ENCODE measurements at places on chromosomes 2 and 18.
A peak's percentile ranks its signal among the peaks of the same experiment; 100 is the strongest.

DNA sequence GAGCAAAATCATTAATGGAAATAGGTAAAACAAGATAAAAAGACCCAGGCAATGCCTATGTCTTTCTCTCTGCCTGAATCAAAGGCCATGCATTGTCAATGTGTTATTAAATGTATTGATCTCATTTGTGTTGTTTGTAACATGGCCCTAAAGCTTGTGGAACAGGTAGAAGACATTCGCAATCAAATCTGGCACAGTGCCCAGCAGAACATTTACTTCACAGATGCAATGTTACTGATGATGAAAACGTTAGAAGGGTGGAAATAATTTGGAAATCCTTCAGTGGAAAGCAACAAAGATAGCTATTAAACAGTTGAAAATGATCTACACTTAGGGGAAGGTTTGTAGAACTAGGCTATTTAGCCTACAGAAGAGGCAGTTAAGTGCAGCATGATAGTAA, 368.2 kb downstream of the EPHA4 start:
- no peak for DNase-seq

DNA sequence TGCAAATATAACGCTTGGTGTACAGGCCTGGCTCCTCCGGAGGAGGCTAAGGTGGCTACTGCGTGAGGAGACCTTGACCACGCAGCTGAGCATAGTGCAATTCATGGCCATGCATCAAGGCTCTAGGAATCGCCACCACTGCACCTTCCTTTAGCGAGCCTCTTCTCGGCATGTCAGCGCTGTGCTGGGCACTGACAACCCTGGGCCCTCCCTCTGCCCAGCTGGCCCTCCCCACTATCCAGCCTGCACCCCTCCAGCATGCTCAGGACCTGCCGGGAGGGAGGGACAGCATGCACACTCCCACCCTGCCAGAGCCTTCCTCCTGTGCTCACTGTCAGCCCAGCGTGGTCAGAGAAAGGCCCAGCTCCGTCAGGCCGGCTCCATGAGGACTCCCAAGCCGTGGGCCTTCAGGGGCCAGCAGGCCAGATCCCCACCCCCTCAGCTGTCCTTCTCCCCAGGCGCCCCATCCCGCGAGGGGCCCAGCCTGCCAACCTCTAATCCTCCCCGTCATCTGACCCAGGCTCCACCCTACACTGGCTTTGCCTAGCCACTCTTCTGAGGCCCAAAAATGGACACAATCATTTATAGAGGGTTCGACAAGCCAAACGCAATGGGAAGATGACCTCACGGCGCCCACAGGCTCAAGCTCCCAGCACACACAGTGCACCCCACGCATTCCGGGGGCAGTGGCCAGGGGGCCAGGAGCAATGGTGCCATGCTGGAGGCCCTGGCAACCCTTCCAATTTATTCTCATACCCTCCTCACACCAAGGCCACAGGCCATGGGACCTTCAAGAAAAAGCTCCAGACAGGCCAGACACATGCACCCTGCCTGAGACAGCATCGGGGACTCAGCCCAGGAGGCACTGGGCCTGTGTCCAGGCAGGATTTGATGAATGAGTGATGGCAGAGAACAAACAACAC, 3.5 kb downstream of the BIN1 start:
- no peak for DNase-seq

DNA sequence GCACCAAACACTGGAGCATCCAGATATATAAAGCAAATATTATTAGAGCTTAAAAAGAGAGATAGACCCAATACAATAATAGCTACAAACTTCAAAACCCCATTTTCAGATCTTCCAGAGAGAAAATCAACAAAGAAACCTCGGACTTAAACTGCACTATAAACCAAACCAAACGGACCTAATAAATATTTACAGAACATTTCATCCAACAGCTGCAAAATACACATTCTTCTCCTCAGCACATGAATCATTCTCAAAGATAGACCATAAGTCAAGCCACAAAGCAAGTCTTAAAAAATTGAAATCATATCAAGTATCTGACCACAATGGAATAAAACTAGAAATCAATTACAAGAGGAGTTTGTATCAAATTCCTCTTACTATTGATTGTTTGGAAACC, 140.2 kb upstream of the OTOS start:
- DNase-seq = no peak

DNA sequence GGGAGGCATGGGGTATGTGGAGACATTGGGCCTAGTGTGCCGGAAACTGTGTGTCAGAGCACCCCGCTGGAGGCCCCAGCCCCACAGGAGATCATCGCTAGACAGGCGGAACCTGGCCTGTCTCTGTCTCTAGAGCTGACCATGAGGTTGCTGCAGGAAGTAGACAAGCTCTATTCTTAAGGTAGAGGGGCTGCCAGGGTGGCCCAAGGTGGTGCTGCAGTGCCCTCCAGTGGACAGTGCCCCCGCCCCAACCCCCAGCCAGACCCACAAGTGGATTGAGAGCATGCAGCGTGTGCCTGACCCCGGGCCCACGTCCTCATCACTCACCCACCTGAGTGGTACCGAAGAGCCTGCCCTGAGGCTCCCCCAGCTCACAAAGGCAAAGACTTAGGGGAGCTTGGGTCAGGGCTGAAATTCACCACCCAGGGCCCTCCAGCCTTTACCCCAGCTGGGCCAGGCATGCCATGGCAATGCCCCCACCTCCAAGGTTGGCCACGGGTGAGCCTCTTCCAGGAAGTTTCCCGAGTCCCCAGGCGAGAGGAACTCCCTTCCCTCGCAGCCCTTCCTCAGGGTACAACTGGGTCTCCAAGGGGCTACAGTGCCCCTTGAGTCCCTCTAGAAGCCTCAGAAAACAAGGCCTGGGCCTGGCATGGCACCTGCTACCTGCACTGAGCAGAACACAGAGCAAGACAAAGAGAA, 155.0 kb downstream of the TTC32 start:
- no peak for DNase-seq

GRCh38 chr18:62324917-62325805, at the start of gene TNFRSF11A:
TNFRSF11A (plus strand) TSS chr18:62325310; CDS start chr18:62325353, 43 bp downstream.
- peak; percentile 48 for DNase-seq

DNA sequence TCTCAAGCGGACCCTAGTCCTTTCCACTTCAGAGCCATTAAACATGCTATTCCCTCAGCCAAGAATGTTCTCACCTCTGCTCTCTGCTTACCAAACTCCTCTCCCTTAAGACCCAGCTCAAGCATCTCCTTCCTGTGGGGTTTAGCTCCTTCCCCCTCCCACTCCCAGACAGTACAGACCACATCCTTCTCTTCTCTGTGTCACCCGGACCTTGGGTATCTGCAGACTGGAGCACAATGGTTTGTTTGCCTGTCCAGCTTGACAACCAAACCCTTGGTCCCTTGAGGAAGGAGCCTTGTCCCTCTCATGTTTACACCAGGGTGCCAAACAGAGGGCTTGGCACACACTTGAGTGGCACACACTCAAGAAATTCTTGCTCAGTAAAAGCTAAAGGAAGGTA, 4.1 kb upstream of the CD8A start:
- no peak for DNase-seq
